Vein endothelial cell (primary cell): ENCODE measurements at places on chromosomes 7 and 10. TPM values are rescaled to one million over a fixed set of nuclear protein-coding genes. Genes with fewer than 3 reads are reported as not detected.

The SRI gene
- 113 and 155 TPM in 2 replicates for total RNA-seq

The CRHR2 gene
- not detected in 2 replicates for total RNA-seq

The GNAT3 gene
- total RNA-seq: not detected in 2 replicates

The SERPINE1 gene
- total RNA-seq: 2,259 and 4,238 TPM in 2 replicates

The AGMO gene
- total RNA-seq: 10.8 and 11.8 TPM in 2 replicates

The CNPY1 gene
- total RNA-seq: not detected in 2 replicates

The PIP gene
- not detected in 2 replicates for total RNA-seq

The EPC1 gene
- 25.8 and 28.1 TPM in 2 replicates for total RNA-seq

The SLC26A5 gene
- total RNA-seq: 0.33 and 0.38 TPM in 2 replicates

The TUBAL3 gene
- total RNA-seq: 1.1 and 1.3 TPM in 2 replicates

The INTS1 gene
- total RNA-seq: 74.8 and 92.8 TPM in 2 replicates

The LDB3 gene
- not detected in 2 replicates for total RNA-seq

The OR2A1 gene
- not detected in 2 replicates for total RNA-seq

The NANOS1 gene
- total RNA-seq: 0.48 and 0.65 TPM in 2 replicates

The AOAH gene
- 0.10 and 0.65 TPM in 2 replicates for total RNA-seq

The COL17A1 gene
- 1.5 and 2.3 TPM in 2 replicates for total RNA-seq

The TEX36 gene
- total RNA-seq: not detected in 2 replicates

The MTURN gene
- 9.4 and 9.5 TPM in 2 replicates for total RNA-seq

The VGF gene
- total RNA-seq: 0.10 TPM in 1 of 2 replicates, not detected in the other

The ANXA8 gene
- not detected in 2 replicates for total RNA-seq

The TLX1 gene
- not detected in 2 replicates for total RNA-seq

The VPS37D gene
- 2.5 and 3.9 TPM in 2 replicates for total RNA-seq

The TSPAN33 gene
- total RNA-seq: 0.10 TPM in 1 of 2 replicates, not detected in the other

The CALD1 gene
- 203 and 317 TPM in 2 replicates for total RNA-seq

The DENND2A gene
- total RNA-seq: under 0.01 and 0.19 TPM in 2 replicates

The PDE1C gene
- total RNA-seq: 0.33 and 1.8 TPM in 2 replicates

The MYO1G gene
- under 0.01 and 0.10 TPM in 2 replicates for total RNA-seq
